ENCODE measurements at places on chromosomes 2 and 18.

DNA sequence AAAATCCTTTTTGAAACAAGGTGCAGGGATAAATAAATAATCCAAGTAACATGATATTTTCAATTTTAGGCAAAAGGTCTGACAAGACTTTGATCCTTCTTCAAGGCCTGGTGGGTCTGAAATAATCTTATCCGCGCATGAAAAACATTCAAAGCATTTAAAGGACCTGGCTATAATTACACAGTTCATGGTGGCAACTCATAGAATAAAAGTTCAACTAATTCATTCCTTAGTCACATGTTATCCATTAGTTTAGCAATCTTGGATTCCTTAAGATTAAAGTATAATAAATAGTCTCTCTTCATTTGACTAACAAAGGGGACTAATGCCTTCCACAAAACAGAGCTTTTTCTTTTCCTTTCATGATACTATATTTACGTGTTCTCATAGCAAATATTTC, 21.0 kb upstream of the SLC38A11 start:
- DNase-seq, result peak; percentile 33

- DNase-seq, result peak; percentile 95
Observed at GRCh38 chr2:182504903-182505302, 78.1 kb upstream of the PDE1A start.

DNA sequence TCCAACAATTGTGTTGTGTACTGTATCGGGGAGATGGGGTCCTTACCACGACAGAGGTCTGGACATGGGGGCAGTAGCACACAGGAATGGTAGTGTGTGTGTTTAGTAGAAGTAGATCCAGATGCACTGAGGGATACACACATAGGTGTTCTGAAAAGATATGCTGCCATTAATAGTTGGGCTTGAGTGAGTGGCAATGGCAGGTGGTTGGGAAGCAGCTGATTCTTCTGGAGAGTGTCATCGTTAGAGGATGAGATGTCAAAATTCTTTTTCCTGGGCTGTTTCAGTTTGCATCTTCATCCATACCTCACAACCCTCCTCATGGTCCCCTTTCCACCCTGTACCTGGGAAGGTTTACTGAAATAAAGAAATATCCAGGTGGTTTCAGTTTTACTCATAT, 66.6 kb downstream of the UGGT1 start:
- DNase-seq, result no peak

GRCh38 chr2:200226451-200227426, 79.8 kb upstream of the SPATS2L start:
- DNase-seq, result no peak

- peak; percentile 41 for DNase-seq
Observed at GRCh38 chr2:36797324-36798070, 101.0 kb downstream of the VIT start.

DNA sequence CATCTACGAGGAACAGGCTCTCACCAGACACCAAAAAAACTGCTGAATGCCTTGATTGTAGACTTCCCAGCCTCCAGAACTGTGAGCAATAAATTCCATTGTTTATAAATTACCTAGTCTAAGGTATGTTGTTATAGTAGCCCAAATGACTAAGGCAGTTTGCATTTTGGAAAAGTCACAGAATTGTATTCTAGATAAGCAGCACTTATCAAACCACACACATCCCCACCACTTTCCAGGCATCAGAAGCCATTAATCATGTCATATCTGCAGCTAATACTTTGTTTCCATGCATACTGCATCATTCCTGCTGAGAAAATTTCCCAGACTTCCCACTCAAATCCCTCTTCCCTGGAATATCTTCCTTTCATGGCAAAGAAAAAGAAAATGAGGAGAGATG, 187.2 kb downstream of the INO80D start:
- no peak for DNase-seq

DNA sequence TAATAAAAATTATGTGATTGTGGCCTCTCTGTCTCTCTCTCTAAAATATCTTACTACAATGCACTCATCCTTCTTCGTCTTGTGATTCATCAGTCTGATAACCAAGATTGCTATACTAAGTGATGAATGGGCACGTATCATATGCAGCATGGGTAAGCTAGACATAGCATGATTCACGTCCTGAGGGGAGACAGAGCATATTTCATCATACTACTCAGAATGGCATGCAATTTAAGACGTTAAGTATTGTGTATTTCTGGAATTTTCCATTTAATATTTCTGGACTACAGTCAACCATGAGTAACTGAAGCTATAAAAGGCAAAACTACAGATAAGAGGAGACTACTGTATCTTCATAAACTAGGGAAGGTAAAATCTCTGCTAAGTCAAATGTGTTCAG, 97.0 kb upstream of the CD226 start:
- peak; percentile 99 for DNase-seq

DNA sequence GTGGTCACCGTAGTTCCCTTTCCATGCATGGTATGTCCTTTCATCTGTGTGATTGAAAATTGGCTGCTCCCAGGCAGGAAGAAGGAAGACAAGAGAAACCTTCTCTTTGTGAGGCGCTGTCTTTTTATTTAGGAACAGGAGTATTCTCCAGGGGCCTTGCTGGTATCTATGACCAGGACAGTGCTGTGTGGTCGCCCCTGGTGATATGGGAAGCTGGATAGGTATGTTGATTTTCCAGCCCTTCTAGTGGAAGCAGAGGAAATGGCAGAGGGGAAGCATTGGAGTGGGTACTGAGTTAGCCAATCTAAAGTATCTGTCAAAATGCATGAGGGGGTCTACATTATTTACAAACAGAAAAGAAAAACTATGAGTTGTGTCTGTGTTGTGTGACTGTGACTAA, 226.6 kb downstream of the MTX2 start:
- no peak for DNase-seq

- peak; percentile 65 for DNase-seq
Observed at GRCh38 chr18:48022531-48023329, 92.3 kb upstream of the SMAD2 start.

- DNase-seq, result no peak
Observed at GRCh38 chr2:2033691-2034090, 289.4 kb upstream of the PXDN start.

GRCh38 chr2:201450954-201451291, 335 bp downstream of the TRAK2 start:
- DNase-seq, result no peak

DNA sequence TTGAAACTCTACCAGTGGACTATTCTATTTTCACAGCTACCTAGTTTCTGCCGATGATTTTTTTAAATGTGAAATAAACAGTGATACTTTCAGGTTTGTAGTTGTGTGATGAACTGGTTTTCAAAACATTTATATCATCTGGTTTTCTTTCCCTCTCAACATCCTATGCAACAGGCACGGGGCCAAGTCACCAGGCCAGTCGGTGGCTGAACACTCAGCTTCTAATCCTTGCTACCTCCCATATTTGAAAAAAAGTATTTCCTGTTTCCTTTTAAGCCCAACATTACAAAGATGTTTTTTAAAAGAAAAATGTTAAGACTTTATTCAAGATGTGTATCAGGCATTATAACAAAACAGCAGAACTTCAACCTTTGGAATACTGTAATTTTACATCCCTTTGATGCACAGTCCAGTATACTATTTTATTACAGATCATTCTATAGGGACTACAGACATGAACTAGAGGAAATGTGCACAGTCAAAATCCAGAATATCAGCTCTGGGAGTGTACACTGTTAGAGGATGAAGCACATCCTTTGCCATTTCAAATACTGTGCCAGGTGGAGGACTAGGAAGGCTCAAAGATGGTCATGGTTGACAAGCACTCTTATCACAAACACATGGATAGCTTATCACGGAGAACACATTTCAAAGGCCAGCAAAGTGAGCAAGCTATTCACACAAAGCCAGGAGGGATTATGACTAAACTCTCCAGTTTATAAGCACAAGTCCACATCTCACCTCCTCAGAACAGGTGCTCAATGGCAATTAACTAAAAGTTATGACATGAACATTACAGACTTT, 14.6 kb downstream of the MRPL35 start:
- DNase-seq, result peak; percentile 48

DNA sequence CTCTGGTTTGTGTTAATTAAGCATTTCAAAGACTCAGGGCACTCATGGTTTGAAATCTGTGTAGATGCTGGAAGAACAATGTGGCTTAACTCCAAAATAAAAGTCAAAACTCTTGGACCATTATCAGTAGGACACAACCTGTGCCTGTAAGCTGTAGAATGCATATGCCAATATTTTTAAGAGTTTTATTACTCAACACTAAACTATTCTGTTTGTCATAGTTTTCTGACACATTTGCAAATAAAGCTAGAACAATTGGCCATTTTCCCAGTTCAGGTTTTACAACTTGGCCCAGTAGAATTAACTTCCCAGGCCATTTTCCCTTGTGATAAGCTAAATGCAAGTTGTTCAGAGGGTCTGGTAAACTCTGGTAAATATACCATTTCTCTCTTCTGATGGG, 713.1 kb downstream of the CBLN2 start:
- peak; percentile 12 for DNase-seq

DNA sequence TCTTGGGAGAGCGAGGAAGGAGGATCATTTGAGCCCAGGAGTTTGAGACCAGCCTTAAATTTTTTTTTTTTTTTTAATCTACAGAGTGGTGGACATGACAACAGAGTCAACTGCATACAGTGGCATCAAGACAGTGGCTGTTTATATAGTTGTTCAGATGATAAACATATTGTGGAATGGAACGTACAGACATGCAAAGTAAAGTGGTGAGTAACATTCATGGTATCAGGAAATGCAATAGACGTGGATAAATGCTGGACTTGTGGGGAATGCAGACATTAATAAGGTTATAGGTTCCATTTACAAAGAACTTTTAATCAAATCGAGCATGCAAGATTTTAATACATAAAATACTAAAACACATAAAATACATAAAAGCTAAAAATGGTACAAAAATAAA, 11.9 kb downstream of the WDR43 start:
- peak; percentile 73 for DNase-seq

- peak; percentile 52 for DNase-seq
Observed at GRCh38 chr2:57370882-57371585, 675.6 kb upstream of the VRK2 start.

- peak; percentile 39 for DNase-seq
Observed at GRCh38 chr2:225737556-225737955, 338.0 kb downstream of the NYAP2 start.

- peak; percentile 57 for DNase-seq
Observed at GRCh38 chr2:30355306-30355705, 91.7 kb upstream of the LCLAT1 start.

GRCh38 chr2:100692381-100692780, 127.6 kb upstream of the NPAS2 start:
- no peak for DNase-seq

GRCh38 chr18:51953521-51953920, 386.5 kb upstream of the DCC start:
- DNase-seq, result no peak

GRCh38 chr2:47070920-47071824, 83.9 kb downstream of the STPG4 start:
- DNase-seq, result peak; percentile 96

DNA sequence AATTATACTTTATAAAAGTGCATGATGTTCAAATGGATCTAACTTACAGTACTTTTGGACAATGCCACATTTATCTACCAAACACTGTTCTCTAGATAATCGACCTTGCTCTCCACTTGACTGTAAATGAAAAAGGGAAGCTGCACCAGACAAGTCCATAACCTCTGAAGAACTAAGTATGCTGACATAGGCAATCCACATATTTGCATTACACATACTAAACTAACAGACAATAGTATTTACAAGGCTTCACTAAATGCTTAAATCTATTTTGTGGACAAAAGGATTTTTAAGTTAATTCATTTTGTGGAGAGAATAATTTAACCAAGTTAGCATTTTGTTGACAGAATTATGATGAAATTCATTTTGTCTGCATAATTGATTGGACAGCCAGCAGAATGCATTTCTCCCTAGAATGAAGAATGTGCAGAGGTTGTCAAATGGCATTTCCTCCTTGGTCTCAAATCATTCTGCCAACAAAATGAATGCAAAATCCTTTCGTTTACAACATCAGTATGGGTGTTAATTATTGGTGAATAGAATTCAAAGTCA, 520.9 kb downstream of the CPS1 start:
- no peak for DNase-seq

GRCh38 chr2:183610724-183611123, 486.5 kb downstream of the NUP35 start:
- DNase-seq, result no peak

All from iris pigment epithelial cell (primary cell).